ENCODE measurements at places on chromosomes 7 and 10.
A peak's percentile ranks its signal among the peaks of the same experiment; 100 is the strongest.

DNA sequence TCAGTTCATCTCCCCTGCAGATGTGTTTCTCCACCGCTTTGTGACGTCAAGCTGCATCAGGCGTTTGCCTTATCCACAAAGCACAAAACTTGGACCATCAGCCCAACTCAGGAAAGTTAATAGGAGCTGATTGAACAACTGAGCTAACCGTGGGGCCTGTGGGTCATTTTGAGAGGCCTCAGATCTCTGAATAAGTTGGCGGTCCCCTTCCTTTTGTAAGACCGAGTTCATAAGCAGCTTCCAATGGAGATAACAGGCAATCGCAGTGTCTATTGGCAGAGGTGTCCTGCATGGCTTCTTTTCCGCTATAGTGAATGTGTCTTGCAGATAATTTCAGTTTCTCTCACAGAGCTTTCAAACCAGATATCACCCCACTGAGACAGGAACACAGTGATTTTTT is 154.0 kb downstream of the SORCS1 start:
- DNase-seq, result no peak

- peak; percentile 14 for DNase-seq
Measured at GRCh38 chr10:120336911-120337540, 120.0 kb upstream of the PLPP4 start.

- no peak for DNase-seq
Measured at GRCh38 chr7:128912281-128912680, 1.8 kb upstream of the KCP start.

GRCh38 chr10:81894616-81895015 is 19.6 kb downstream of the NRG3 start:
- DNase-seq, result no peak
